Activated naive CD8-positive, alpha-beta T cell treated with anti-CD3 and anti-CD28 coated beads for 36 hours (primary cell): ENCODE measurements at places on chromosomes 1 and 21.

- DNase-seq: no peak
These were observed 2.2 kb downstream of the TOMM40L start for GRCh38 chr1:161228032-161228431.

DNA sequence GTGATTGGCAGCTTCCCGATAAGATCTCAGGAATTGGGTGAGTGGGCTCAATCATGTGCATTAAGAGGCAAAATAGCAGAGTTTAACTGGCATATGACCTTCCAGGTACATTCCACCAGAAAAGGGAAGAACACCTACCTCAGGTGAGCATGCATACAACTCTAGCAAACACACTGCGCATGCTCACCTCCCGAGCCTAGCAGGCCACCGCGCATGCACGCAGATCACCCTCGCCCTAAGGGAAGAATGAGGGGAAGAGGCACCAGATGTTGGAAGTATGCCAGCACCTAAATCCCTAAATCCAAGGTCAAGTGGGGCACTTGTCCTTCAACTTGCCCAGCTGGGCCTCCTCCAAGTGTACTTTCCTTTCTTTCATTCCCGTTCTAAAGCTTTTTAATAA is 23.6 kb upstream of the CBR3 start:
- DNase-seq: no peak

DNA sequence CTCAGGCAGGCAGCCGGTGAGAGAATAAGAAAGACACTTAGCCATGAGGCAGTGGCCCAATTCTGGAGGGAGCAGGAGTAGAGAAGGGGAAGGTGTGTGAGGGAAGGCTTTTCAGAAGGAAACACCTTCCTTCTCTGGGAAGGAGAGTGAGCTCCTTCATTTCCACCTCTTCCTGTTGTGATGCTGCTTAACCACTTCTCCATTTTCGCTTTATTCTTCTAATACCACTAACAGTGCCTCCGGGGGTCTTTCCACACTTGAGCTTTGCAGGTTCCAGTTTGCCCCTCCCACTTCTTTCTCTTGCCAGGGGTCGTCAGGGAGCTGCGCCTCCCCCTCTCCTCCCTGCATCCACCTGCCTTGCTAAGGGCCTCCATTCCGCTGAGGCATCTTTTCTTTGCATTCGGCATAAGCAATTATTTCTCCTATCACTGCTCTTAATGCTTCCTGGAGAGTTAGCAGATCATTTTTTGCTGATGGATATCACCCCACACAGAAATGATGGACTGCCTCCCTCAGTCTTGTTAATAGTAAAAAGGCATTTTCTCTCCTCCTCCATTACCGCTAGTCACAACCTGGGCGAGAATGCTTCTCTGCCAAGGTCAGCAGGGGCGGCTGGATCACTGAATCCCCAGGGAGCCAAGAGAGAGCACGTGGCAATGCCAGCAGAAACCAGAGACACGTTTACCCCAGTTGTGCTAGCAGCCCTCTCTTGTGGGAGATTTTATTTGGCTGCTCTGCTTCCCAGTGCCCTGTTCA is 74.8 kb downstream of the ELAVL4 start:
- no peak for DNase-seq

DNA sequence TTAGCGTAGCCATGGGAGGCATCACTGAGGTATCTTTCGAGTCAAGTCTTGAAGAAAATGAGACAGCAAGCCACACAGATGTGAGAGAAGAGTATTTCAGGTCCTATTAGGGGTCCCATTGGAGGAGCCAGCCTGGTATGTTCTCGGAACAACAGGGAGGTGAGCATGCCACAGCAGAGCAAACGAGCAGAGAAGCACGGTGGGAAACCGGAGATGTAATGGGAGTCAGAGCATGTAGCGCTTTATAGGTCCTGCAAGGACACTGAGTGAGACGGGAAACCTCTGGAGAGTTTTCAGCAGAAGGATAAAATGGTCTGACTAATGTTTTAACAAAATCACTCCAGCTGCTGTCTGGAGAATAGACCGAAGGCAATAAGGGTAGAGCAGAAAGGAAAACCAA is 15.9 kb downstream of the H3-3A start:
- no peak for DNase-seq

GRCh38 chr1:8419861-8420260 is 101.9 kb downstream of the SLC45A1 start:
- DNase-seq: no peak

DNA sequence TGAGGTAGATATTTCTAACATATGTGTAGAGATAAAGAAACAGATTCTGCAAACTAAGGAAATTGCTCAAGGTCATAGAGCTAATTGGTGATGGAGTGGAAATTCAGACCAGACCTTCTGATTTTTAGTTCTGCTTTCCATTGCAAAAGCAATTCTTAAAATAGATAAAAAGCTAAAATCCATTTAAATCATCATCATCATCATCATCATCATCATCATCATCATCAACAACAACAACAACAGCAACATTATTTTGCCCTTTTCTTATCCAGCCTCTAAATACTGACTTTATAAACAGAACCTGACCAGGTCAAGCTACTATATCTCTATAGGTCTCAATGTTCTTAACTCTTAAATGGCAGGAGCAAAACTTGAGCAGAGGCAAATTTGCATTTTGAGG is 14.0 kb upstream of the ROR1 start:
- no peak for DNase-seq

GRCh38 chr21:28867401-28867800 is 125.3 kb downstream of the LTN1 start:
- no peak for DNase-seq

- DNase-seq: no peak
These were observed 19.5 kb downstream of the GLIS1 start for GRCh38 chr1:53719469-53719868.

DNA sequence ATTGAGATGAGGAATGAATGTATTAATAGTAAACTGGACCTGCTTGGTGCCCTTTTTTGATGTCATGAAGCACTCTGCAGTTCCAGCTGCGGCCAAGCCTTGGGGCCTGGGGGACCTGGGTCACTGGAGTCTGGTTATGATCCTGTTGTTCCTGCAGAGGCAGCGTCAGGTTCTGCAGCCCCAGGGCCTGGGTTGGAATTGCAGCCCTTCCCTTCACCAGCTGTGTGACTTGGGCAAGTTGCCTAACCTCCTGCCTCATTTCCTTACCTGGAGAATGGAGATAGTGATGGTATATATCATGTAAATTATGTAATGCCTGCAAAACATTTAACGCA is 9.1 kb upstream of the ATP5PO start:
- DNase-seq: no peak

- no peak for DNase-seq
These were observed 643.0 kb downstream of the KIF26B start for GRCh38 chr1:245797592-245798348.

GRCh38 chr1:241532864-241533263 is 686 bp downstream of the KMO start:
- no peak for DNase-seq

- DNase-seq: no peak
These were observed 55.8 kb upstream of the PDE9A start for GRCh38 chr21:42597487-42598158.

GRCh38 chr1:48831120-48831978 is 54.7 kb upstream of the BEND5 start:
- DNase-seq: no peak
